Heart left ventricle (tissue), 16 donors: ENCODE measurements at places on chromosomes 6 and 20. TPM values are rescaled to one million over a fixed set of nuclear protein-coding genes. Genes with fewer than 3 reads are reported as not detected.

Gene HAO1
- total RNA-seq: not detected

Gene FKBP1C
- total RNA-seq: not detected

DNA sequence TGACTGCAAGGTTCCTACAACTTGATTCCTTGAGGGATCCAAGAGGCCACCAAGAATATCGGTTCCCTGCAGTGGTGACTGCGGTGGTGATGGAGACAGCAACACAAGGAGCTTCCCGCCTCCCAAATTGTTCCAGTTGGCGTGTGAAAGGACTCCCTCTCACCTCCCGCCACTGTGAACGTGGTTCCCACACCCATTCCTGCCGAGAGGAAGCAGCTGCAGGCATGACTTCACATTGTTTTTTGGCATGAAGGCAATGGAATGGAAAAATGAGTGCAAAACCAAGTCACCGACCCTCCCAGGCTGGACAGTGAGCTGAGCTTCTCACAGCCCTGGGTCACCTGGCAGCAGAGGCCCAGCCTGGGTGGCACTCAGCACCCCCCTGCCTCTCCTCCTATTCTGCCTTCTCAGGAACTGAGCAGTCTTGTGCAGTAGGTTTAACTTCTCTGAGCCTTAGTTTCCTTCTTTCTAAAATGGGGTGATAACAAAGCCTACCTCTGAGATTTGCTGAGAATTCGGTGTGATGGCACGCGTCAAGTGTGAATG is 75.0 kb downstream of the CNKSR3 start:
- DNase-seq: peak; percentile 46
- H3K27ac ChIP-seq: no peak overlapping the region
- peaks cover 14% of the 10 kb centered on the region for H3K4me1 ChIP-seq
- H3K4me3 ChIP-seq: no peak overlapping the region
- H3K36me3 ChIP-seq: no peaks in the 10 kb centered on the region
- H3K27me3 ChIP-seq: no peaks in the 10 kb centered on the region

DNA sequence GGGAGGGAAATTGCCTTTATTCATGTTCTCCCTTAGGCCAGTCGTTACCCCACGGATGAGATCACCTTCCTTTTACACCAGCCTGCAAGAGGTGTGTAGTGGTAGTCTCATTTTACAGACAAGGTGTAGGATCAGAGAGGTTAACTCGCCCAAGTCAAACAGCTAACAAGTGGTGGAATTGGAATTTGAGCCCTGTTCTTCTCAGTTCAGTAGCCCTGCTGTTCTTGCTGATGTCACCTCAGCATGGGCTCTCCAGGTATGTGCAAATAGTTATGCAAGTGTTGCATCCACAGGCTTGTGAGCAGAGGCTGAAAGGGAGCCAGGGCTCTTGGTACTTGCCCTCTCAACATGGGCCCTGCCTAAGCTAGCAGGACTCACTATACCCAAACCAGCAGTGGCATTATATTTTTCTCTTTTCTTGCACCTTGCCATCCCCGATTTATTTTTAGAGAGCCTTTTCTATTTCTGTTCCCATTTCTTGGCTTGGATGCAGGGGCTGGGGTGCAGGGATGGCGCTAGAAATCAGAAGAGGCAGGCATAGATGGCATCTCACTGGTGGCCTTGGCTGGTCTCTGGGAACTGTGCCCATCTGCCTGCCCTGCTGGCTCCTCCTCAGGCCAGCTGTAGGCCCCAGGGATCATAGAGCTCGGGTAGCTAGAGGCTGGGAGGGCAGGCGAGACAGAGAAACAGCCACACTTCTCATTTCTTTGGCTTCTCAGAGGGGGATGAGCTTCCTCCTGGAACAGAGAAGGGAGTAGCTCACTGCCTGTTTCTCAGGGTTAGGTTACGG is 18.2 kb downstream of the PPARD start:
- peak overlapping the region; percentile 66 for H3K27ac ChIP-seq
- DNase-seq: peak; percentile 61
- no peaks in the 10 kb centered on the region for H3K27me3 ChIP-seq
- no peak overlapping the region for H3K4me3 ChIP-seq
- peaks cover 33% of the 10 kb centered on the region for H3K4me1 ChIP-seq

DNA sequence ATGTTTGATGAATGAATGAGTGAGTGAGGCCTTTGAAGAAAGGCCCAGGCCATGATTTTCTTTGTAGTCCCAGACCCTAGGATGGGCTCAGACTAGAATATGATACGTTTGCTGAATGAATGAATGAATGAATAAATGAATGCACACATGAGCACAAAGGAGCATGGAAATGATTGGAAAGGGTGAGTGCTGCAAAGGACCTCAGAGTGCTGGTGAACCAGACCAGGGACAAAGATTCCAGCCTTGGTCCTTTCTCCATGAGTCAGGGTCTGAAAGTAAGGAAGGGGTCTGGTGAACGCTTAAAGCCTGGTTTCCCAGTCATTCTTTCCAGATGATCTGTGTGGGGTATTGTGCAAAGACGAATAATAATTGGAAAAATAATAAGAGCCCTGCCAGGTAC is 40.0 kb upstream of the MRPS18A start:
- H3K27me3 ChIP-seq: no peaks in the 10 kb centered on the region
- no peak overlapping the region for H3K4me3 ChIP-seq
- H3K27ac ChIP-seq: no peak overlapping the region
- no peak for DNase-seq

- DNase-seq: no peak
- H3K27ac ChIP-seq: no peak overlapping the region
- no peaks in the 10 kb centered on the region for H3K27me3 ChIP-seq
- H3K4me3 ChIP-seq: no peak overlapping the region
- no peaks in the 10 kb centered on the region for H3K36me3 ChIP-seq
These were observed 161.2 kb downstream of the SYNDIG1 start for GRCh38 chr20:24630486-24631172.

Gene PTPRK
- 48.1 TPM for total RNA-seq

Gene SMOC2
- 24.0 TPM for total RNA-seq
